Stimulated activated CD8-positive, alpha-beta memory T cell treated with anti-CD3 and anti-CD28 coated beads, Interleukin-4, amount 100 ng/mL, for 4 hours (primary cell): ENCODE measurements at places on chromosomes 4 and X.

DNA sequence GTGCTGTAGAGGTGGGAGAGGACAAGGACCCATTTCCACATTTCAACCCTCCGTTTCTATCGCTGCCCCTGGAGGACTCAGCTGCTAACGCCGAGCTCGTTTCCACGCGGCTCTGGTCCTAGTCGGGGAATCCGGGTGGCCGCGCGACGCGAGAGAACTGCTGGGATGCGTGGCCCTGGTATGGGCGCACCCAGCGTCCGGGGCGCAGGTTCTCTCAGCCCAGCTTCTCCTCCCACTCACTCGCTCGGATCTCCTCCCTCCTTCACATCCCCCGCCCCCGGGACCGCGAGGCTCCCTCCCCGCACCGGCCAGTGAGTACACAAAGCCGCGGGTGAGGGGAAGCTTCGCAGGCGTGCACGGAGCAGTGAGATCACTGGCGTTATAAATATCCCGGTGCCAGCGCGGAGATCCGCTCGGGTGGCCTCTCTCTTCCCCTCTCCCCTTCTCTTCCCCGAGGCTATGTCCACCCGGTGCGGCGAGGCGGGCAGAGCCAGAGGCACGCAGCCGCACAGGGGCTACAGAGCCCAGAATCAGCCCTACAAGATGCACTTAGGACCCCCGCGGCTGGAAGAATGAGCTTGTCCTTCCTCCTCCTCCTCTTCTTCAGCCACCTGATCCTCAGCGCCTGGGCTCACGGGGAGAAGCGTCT lies at the start of gene FGF5:
TSS of gene FGF5 (plus strand) at position 412 of the 649 bp plus-strand sequence. CDS start at position 573, 161 bp downstream.
- no peak for DNase-seq

- no peak for DNase-seq
Observed at GRCh38 chr4:113952452-113953029, 26.9 kb downstream of the ARSJ start.

GRCh38 chr4:185011408-185011807 lies 6.9 kb upstream of the HELT start:
- no peak for DNase-seq

- no peak for DNase-seq
Observed at GRCh38 chr4:19030536-19030935, 1009.0 kb upstream of the LCORL start.

DNA sequence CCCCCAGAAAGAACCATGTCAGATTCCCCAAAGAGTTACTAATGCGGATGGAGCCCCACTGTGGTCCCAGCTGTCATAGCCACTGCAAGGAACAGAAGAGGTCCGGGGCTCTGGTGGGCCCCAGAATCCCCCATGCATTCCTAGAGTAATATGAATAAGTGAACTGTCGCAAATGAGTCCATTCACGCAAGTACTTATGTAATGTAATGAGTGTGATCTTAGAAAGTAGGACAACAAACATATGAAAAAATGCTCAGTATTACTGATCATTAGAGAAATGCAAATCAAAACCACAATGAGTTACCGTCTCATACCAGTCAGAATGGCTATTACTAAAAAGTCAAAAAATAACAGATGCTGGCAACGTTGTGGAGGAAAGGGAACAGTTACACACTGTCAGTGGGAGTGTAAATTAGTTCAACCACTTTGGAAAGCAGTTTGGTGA lies 141.5 kb upstream of the RBPJ start:
- no peak for DNase-seq

GRCh38 chr4:40306226-40306625 lies 28.9 kb upstream of the CHRNA9 start:
- DNase-seq = no peak

GRCh38 chr4:84574069-84574720 lies 8.7 kb upstream of the CDS1 start:
- DNase-seq = no peak

DNA sequence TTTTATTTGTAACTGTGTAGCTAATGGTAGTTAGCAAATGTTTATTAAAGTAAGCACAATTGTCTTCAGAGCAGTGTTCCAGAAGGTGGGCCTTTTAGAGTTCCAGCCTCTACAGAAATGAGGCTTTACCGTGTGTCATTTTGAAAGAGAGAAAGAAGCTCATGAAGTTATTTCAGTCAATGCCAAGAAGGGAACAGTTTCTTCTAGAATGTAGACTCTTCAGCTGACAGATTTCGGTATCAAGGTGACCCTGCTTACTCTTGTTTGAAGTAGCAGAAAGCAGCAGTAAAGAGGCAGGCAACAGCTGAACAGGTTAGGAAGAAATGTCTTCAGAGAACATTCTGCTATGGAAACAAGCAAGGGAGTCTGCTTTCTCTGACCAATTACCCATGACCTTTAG lies 93.6 kb downstream of the TASL start:
- DNase-seq = no peak

- no peak for DNase-seq
Observed at GRCh38 chr4:46254788-46255187, 130.9 kb upstream of the GABRG1 start.

- no peak for DNase-seq
Observed at GRCh38 chr4:78624048-78624447, 72.5 kb downstream of the ANXA3 start.

DNA sequence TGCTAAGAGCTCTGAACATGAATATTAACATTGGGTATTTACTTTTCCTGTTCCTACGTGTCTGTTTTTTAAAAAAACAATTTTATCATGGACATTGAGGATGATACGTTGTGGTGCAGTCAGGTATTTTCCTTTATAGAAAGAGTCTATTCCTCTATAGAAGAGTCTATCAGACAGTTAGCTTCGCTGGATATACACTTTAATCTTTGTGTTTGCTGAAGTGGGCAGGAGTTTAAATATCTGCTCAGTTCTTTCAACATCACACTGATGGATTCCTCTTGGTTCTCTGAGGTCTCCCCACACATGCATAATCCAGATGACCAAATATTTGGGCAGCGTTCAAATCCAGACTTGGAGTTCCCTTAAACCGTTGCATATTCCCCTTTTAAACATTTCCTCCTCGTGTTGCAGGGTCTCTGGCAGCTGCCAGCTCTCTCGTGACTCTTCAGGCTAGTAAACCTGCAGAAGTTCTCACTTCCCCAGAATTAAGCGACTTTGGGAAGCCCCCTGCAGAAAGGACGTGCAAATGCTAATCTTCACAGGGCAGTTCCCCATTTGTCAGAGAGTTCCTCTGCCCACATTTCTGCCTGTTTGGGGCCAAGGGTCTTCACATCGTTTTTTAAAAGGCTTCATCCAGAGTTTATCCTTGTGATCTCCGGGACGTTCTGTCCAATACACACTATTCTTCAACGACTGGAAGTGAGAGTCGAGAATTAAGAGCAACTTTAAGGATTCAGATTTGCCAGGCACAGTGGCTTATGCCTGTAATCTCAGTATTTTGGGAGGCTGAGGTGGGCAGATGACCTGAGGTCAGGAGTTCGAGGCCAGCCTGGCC lies 20.5 kb upstream of the DHRSX start:
- no peak for DNase-seq

DNA sequence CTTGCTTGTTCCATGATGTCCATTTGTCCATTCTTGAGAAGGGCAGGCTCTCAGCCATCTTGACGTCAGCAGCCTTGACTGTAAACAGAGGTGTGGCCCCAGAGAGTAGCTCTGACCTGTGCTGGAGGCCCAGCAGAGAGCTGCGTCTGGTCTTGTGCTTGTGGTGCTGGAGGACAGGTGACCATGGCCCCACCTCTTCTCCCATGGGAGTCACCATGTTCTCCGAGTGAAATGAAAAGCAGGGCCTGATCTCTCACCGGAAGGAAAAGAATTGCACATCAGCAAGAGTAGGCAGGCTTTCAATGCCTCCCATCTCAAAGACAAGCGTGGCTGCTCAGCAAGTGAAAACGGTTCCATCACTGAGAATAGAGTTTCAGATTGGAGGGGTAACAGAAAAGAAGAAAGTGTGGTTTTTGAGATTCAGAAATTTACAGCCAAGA lies 11.5 kb downstream of the PARM1 start:
- DNase-seq = no peak

GRCh38 chr4:79865201-79865597 lies 207.8 kb downstream of the ANTXR2 start:
- no peak for DNase-seq
